CD8-positive, alpha-beta memory T cell (primary cell): ENCODE measurements at places on chromosomes 6 and 20. TPM values are rescaled to one million over a fixed set of nuclear protein-coding genes. Genes with fewer than 3 reads are reported as not detected.

- H3K4me1 ChIP-seq, result no peaks in the 10 kb centered on the region
- no peaks in the 10 kb centered on the region for H3K36me3 ChIP-seq
- no peak overlapping the region for H3K4me3 ChIP-seq
- H3K27me3 ChIP-seq, result no peaks in the 10 kb centered on the region
- no peak overlapping the region for H3K27ac ChIP-seq
- DNase-seq, result no peak
These were observed 112.8 kb downstream of the SAMD5 start for GRCh38 chr6:147621263-147621662.

DNA sequence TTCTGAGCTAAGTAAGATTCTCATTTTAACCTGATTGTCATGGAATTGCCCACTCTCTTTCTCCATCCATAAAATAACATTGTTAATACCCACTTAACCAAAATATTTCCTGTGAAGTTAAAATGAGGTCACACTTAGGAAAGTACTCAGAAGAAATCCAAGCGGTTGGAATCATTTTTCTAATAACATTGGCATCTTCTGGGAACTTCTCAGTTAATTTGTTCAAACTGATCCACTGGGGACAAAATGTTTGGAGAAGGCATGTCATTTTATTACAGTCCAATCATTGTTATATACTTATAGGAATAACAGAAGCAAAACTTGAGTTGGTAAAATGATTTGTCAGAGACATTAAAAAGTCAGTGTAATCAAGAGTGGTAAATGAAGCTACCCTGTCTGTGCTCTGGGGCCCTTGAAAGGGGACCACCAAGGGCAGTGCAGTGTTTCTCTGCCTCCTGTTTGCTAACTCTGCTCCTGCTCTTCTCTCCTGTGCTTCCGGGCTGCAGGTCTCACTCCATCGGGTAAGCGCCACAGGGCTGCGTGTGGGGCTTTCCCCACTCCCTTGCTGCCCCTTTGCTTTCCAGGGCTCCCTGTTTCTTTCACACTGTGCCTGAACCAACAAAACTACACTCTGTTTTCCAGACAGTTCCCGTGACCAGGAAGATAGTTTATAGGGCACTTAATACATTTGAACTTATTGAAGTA, 50.1 kb downstream of the HDDC2 start:
- H3K4me3 ChIP-seq, result no peak overlapping the region
- H3K27ac ChIP-seq, result no peak overlapping the region
- no peaks in the 10 kb centered on the region for H3K27me3 ChIP-seq
- no peak for DNase-seq

FAM217B gene
- 35.9 TPM for total RNA-seq

KHDC1L gene
- total RNA-seq, result not detected

- H3K27me3 ChIP-seq, result no peaks in the 10 kb centered on the region
- no peak for DNase-seq
- no peaks in the 10 kb centered on the region for H3K36me3 ChIP-seq
- no peak overlapping the region for H3K4me3 ChIP-seq
These were observed 671.8 kb downstream of the QKI start for GRCh38 chr6:164086076-164086887.

- H3K27ac ChIP-seq, result no peak overlapping the region
- no peak for DNase-seq
- H3K4me3 ChIP-seq, result no peak overlapping the region
These were observed 52.0 kb upstream of the THEMIS start for GRCh38 chr6:127952831-127953230.

DNA sequence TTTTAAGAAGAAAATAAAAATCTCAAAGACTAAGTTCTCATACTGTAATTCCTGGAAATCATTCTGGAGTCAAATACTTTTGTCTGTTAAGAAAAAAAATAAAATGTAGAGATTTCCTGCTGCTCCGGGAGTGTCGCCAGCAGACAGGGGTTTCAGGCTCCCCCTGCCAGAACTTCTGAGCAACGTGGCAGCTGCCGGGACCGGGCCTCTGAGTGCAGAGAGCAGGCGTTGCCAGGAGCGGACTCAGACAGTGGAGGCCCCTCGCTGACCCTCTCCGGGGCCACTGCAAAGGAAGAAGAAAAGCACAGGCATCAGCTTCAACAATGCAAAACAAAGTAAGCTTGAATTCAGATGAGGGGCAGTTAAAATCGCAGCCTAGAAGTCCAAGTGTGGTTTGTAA, 95.5 kb downstream of the THBS2 start:
- no peaks in the 10 kb centered on the region for H3K27me3 ChIP-seq
- no peak for DNase-seq
- no peak overlapping the region for H3K4me3 ChIP-seq
- H3K27ac ChIP-seq, result no peak overlapping the region

MLN gene
- total RNA-seq, result not detected
